Stimulated activated CD4-positive, alpha-beta T cell treated with anti-CD3 and anti-CD28 coated beads, Interleukin-1b, Interleukin-23, amount 100 ng/mL, for 48 hours (primary cell): ENCODE measurements at places on chromosomes 2 and 18.

- no peak for DNase-seq
Measured at GRCh38 chr2:95008306-95008705, 17.2 kb upstream of the MAL start.

DNA sequence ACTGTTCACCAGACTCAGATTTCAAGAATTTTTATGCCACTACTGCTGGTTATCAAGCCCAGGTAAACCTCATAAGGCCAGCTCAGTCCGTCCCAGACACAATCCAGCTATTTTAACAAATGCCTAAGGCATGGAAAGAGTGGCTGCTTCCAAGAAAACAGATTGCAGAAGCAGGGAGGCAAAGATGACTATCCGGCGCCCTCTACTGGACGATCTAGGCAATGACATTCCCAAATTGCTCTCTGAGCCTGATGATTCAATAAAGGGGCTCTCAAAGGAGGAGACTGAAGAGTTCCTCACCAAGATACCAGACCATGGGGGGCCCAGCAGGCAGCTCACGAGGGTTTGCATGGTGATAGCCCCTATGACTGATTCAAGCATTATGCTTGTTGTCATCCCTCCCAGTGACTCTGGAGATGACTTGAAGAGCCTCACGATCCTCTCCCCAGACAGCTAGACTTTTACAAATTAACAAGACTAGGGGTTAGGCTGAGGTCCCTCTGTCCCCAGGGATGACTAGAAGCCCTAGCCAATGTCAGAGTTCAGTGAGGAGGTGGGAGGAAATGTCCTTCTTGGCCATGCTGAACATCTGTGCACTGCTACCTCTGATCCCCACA is 25.0 kb downstream of the SERPINB8 start:
- DNase-seq, result peak; percentile 22

DNA sequence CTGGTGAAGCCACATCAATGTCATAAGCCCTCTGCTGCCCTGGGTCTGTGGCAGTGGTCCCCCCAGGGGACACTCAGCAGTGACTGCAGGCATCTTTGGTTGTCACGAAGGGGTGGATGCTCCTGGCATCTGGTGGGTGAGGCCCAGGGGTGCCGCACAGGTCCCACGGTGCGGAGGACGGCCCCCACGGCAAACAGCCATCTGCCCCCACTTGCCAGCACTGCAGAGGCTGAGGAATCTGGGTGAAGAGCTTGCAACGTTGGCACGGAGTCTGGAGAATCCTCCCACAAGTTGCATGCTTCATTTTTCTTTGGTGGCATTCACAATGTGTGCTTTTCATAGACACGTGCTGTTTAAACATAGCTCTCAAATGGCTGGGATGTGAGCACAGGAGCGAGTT is 105.1 kb upstream of the PXDN start:
- no peak for DNase-seq

DNA sequence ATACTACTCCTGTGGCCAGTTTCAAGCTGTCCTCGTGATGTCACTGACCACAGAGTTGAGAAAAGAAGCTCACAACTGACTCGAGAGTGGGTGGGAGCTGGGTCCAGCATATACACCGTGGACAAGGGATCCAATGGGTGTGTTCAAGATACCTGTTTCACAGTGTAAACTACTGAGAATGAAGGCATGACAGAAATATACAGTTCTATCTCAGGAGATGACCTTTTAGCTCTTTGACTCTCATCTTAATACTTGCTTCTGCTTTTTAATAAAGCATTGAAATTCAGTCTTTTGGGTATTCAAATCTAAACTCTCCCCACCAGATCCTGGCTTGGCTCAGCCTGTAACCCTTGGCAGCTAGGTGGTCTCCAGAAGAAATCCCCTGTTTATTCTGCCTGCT is 130.1 kb downstream of the MAP2 start:
- DNase-seq, result no peak

DNA sequence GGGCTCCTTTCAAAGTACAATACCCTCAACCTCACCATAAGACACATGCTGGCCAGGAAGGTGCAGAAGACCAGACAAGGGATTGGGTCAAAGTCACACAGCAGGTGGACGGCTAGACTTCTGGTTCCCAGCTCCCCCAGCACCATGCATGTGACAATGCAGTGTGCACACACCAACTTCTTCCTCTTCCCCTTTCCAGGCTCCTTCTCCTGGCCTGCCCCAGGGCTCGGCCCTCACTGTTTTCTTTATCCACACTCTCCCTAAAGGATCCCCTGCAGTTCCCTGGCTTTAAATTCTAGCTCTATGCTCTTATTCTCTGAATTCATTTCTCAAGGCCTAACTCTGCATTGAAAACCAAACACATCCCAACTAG is 82.3 kb downstream of the LOXHD1 start:
- no peak for DNase-seq
